ENCODE measurements at places on chromosomes 5 and 9.

- no peak for DNase-seq
Measured at GRCh38 chr9:130333041-130333711, 67.6 kb downstream of the HMCN2 start.

- DNase-seq = no peak
Measured at GRCh38 chr5:10595672-10596309, 31.9 kb downstream of the ANKRD33B start.

GRCh38 chr5:121899346-121899745 is 47.7 kb downstream of the FTMT start:
- no peak for DNase-seq

GRCh38 chr5:111498346-111498745 is 14.0 kb downstream of the STARD4 start:
- no peak for DNase-seq

DNA sequence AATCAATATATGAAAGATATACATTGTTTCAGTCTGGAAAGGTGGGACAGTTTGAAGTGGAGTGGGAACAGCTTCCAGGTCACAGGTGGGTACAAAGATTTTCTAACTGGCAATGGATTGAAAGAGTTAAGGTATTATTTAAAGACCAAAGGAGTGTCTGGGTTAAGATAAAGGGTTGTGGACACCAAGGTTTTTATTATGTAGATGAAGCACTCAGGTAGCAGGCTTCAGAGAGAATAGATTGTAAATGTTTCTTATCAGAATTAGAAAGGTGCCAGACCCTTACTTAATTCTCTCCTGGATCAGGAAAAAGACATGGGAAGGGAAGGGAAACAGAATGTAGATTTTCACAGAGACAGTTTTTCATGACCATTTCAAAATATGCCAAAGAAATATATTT is 1174.8 kb downstream of the MAT2B start:
- no peak for DNase-seq

GRCh38 chr5:166712447-166713185 is 1578.8 kb upstream of the WWC1 start:
- no peak for DNase-seq

DNA sequence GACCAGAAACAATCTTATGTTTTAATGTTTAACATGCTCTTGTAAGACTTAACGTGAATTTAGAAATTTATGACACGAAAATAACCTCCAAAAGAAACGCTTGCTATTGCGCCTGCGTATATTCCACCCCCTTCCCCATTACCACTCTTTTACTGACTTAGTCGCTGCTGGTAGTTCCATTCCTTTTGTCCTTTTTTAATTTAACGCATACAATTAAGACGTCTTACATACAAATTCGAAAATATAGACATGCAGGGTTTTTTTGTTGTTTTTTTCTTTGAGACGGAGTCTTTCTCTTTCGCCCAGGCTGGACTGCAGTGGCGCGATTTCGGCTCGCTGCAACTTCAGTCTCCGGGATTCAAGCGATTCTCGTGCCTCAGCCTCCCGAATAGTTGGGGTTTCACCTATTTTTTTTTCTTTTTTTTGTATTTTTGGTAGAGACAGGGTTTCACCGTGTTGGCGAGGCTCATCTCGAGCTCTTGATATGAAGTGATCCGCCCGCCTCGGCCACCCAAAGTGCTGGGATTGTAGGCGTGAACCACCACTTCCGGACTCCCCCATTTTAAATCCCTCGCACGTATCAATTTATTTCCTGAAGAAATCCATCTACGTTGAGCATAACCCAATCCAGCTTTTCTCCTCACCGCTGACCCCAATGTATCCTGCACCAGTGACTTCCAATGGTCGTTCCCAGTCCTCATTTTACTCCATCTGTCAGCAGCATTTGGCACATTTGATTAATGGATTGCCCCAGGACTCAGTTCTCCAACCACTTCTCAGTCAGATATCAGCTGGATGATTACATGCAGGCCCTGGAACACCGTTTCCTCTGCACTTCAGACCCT is 684 bp upstream of the MED7 start:
- DNase-seq = peak; percentile 17

DNA sequence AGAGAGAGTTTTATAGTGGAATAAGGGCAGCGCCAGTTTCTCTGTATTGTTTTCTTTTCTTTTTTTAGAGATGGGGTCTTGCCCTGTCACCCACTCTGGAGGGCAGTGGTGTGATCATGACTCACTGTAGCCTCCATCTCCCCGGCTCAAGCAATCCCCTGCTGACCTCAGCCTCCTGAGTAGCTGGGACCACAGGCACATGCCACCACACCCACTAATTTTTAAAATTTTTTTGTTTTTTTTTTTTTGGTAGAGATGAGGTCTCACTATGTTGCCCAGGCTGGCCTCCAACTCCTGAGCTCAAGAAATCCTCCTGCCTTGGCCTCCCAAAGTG is 119.0 kb downstream of the PIK3R1 start:
- no peak for DNase-seq

DNA sequence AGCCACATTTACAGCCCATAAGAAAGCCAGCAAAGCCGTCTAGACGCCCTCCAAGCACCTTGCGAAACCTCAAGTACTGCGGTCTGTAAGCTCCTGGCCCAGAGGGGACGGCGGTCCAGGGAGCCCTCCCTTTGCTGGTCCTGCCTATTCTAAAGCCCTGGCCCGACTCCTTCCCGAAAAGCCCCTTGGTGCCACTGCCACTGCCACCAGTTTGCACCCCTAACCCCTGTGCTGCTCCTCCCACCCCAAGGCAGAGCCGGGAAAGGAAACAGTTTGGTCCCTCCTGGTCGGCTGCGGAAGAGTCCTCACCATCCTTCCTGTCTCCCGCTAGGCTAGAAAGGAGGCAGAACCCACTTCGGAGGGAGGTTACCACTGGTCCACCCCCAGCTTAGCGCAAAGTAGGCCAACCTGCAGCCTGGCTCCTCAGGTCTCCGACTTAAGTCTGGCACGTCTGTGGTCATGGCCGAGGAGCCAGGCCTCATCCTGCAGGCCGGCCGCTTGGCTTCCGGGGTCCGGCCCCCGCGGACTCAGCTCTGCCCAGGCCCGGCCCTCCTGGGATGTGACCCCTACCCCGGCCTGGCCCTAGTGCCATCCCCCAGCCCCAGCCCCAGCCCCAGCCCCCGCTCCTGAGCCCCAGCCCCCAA is 916 bp downstream of the TOR1A start:
- DNase-seq = no peak

GRCh38 chr5:35478856-35479682 is 138.6 kb upstream of the SPEF2 start:
- no peak for DNase-seq

DNA sequence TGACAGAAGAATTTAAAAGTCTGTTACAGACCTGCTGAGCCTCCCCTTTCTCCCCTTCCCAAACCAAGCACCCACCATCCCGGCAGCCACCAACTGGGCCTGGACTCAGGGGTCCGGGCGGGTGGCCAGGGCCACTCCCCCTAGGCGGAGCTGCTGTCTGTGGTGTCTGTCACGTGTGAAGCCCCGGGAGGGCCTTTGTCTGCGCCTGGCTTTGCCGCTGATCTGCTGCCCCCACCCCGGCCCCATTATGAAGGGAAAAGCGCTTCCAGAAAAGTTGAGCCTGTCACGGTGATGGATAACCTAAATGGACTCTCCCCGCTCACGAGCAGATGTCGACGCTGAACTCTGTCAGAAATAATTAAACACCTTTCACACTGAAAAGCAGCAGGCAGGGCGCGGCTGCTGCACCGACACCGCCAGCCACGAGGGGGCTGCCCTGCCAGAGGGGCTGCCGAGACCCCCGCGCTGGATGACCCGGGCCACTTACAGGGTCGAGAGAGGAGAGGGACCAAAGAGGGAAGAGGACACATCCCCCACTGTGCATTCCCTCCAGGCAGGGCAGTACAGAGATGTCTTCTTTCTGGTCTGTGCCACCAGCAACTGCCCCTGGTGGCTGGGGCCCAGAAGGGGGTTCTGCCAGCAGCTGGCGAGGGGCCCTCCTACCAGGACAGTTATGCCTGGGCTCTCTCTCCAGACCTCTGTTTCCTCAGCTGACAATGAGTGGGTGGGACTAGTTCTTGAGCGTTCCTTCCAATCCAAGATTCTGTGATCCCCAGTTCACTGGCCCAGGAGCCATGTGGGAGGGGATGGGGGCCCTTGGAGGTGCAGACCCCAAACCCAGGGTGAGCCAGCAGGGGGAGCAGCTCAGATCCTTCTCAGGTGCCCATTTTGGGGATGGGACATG is 36.0 kb upstream of the BARHL1 start:
- no peak for DNase-seq

GRCh38 chr5:89883967-89884366 is 525.6 kb downstream of the CETN3 start:
- no peak for DNase-seq

DNA sequence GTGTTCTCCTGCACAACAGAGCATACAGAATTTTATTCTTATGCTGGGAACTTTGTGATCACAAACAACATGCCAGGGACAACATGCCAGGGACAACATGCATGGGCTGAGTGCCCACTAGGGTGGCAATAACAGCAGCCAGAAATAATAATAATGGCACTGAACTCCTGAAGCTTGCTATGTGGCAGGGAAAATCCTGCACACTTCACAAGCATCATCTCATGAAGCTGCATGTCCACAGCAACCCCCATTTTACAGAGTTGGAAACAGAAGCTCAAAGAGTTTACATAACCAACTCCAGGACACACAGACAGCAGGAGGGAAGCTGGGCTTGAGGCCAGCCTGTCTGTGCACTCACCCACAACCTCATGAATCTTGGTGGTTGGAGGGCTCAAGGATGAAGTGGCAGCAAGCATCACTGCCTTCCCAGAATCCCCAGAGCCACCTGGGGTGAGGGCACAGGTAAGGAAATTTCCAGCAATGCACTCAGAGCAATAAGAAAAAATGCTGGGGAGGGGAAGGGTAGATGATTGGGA is 111.4 kb downstream of the GABBR2 start:
- no peak for DNase-seq
